ENCODE measurements at places on chromosomes 7 and 10. TPM values are rescaled to one million over a fixed set of nuclear protein-coding genes. Genes with fewer than 3 reads are reported as not detected.

The FRMPD2 gene
- total RNA-seq, result not detected

The PSMG3 gene
- total RNA-seq, result 22.2 TPM

The ADARB2 gene
- 13.5 TPM for total RNA-seq

The VIM gene
- total RNA-seq, result 677 TPM

The ATRNL1 gene
- 0.50 TPM for total RNA-seq

The ARHGEF5 gene
- 12.0 TPM for total RNA-seq

- no peak for DNase-seq
Observed at GRCh38 chr10:70722820-70723424, 50.6 kb downstream of the ADAMTS14 start.

GRCh38 chr7:156005202-156005691 is 193.0 kb upstream of the SHH start:
- no peak for DNase-seq

DNA sequence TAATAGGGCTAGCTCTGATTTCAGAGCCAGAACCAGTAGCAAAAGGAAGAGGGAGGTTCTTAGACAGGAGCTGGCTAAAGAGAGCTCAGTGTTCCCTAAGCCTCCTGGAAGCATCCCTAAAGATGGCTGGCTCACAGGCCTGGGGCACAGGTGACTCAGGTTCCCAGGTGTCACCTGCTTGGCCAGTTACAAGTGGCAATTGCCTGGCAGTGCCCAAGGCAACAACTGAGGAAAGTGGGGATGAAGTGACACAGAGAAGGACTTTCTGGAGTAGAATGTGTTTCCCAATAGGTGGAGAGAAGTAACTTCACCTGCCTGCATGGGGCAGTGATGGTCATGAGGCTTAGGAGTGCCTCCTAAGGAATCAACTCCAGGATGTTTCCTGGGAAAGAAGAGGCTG is 66.5 kb upstream of the EEPD1 start:
- no peak for DNase-seq

- no peak for DNase-seq
Observed at GRCh38 chr10:69295027-69295636, 16.8 kb downstream of the HK1 start.

DNA sequence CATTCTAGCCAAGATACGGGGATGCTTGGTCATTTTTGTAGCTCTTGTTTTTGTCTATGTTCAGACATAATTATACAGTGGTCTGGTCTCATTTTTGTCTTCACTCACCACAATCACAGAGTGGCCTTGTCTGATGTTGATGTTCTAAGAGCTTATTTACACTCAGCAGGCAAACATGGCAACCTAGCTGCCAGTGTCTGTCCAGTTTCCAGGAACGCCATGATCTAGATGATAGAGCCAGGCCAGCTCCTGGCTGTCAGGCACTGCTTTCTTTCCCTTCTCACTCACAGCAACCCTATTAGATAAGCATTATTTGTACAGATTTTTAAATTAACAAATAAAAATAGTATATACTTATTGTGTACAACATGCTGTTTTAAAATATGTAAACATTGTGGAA is 98.6 kb upstream of the PHF14 start:
- no peak for DNase-seq

DNA sequence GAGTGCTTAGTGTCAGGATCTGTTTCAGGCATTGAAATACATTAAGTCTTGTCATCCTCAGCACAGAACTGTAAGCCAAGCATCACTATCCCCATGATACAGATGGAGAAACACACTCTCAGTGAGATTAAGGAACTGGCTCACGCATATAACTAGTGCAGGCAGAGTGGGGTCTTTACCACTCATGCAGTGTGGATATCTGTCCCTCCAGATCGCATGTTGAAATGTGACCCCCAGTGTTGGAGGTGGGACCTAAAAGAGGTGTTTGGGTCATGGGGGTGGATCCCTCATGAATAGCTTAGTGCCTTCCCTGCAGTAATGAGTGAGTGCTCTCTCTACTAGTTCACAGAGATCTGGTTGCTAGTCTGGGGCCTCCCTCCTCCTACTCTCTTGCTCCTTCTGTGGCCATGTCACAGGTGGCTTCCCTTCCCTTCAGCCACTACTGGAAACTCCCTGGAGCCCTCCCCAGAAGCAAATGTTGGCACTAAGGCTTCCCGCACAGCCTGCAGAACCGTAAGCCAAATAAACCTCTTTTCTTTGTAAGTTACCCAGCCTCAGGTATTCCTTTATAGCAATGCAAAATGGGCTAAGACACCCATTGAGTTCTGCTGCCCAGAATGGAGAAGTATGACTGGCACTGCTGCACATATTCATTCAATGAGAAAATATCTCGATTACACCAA is 31.8 kb upstream of the MSMB start:
- no peak for DNase-seq

DNA sequence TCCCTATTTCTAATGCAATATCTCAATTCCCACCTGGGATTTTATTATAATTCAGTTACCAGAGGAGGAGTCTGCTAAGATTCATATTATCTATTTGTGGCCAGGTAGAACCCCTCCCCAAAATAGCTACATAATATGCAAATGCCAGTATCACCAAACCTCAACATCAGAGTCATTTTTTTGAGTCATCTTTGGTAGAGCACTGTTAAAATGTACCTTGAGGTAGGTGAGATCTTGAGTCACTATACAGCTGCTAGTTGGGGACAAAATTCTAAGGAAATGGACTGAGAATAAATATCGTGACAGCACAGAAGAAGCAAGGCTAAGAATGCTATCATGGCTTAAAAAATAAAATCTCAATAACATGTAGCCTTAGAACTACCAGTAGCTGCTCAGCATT is 4.7 kb upstream of the CRYGN start:
- no peak for DNase-seq

GRCh38 chr7:65269150-65269856 is 104.4 kb upstream of the ZNF92 start:
- no peak for DNase-seq

DNA sequence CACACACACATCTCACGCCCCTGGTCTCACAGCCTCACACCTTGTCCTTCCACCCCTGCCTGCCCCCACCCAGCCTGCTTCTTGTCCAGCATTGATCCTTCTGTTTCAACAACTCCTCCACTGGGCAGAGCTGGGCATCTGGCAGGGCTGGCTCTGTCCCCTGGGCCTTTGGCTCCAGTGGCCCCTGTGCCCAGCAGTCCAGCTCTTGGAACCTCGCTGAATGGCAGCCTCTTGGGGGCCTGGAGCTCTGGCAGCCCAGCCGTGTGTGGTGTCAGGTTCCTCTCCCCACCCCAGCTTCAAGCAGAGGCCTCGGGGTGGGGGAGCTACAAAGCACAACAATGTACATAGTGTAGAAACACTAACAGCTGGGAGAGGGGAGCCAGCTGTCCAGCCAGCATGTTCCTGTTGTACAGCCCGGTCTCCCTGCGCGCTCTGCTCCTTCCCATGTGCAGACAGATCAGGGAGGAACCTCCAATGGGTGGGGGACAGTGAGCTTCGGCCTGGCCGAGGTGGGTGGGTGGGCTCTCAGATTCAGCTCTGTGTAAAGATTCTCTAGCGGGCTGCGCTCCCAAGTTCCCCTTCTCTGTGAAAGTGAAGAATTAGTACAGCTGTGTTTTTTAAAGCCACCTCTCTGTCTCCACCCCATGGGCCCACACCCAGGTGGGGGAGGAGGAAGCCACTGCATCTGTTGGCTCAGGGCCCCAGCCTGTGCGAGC is 19.4 kb downstream of the ZMIZ2 start:
- peak; percentile 35 for DNase-seq

- DNase-seq, result no peak
Observed at GRCh38 chr10:50596897-50597296, 26.9 kb downstream of the SGMS1 start.

DNA sequence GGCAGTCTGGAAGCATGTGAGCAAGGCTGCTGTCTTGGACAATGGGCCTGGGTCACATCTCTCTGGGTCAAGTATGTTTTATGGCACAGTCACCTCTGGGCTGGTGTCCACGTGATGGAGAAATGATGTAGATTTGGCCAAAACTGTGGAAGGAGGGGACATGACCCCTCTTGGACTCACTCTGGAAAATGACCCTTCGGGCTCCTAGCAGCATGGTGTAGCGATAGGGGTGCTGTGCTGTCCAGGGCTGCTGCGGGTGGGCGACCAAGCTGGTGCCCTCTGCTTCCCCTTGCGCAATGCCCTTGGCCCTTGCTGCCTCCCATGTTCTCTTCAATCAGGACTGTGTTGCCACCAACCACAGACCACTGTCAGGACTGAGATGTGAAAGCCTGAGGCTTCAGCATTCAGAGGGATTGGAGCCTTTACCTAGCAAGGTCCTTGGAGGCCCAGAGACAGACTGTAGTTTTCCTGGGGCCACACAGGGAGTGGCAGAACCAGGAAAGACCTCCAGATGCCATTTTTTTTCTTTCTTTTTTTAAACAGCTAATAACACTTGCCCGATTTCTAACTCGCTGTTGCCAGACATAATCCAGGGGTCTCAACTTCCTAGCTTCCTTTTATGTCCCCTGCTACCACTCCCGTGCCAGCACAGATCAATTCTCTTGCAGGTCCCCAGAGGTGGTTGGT is 6.1 kb downstream of the CYP26A1 start:
- no peak for DNase-seq

- DNase-seq, result peak; percentile 7
Observed at GRCh38 chr7:8436965-8437364, 3.6 kb downstream of the NXPH1 start.

DNA sequence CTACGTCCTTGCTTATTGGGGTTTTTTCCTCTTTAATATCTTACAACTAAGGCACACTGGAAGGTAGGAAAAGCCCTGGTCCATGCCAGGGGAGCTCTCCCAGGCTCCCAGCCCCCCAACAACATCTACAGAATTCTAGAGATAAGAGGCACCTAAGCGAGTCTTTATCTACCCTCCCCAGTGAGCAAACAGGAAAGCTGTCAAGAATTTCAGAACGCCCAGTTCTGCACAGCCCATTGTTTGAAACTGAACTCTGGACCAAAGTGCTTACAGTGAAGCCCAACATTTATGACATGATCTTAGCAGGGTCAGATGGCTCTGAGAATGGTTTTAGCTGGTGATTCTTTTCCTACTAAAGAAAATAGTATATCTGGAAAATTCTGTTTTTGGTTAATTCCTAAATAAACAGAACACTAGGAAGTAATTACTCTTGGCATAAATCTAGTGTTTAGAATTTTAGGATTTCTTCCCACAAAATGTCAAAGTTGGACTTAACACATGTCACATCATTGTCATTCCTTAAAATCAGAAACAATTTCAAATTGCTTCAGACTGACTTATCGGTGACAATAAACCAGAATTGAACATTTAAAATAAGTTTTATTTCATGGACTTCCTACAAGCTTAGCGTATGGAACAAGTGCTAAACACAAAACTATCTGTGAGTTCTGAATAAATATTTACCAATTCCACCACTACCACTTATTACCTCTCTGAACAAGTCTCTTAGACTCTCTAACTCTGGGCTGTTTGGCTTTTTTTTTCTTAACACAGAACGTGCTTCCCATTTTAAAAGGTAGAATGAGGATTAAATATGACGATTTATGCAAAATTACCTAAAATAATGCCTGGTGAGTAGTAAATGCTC is 31.3 kb upstream of the RNF32 start:
- no peak for DNase-seq

All from CD4-positive, alpha-beta memory T cell (primary cell).